ENCODE measurements at places on chromosomes 2 and 18.

DNA sequence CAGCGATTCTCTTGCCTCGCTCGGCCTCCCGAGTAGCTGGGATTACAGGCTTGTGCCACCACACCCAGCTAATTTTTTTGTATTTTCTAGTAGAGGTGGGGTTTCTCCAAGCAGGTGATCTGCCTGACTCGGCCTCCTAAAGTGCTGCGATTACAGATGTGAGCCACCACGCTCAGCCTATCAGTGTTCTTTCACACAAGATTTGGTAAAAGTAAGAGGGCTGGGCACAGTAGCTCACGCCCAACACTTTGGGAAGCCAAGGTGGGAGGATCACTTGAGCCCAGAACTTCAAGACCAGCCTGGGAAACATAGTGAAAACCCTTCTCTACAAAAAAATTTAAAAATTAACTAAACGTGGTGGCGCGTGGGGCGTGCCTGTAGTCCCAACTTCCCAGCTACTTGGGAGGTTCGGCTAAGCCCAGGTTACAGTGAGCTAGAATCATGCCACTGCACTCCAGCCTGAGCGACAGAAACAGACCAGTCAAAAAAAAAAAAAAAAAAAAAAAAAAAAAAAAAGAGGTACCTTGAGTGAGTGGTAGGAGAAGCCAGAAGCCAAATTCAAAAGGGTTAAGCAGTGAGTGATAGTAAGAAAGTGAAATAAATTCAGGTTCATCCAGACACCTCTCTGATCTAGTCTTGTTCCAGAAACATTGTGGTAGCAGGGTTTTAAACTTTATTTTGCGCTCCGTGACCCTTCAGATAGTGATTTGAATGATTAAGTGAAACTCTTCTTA lies 981 bp downstream of the MRPL53 start:
- DNase-seq: no peak

DNA sequence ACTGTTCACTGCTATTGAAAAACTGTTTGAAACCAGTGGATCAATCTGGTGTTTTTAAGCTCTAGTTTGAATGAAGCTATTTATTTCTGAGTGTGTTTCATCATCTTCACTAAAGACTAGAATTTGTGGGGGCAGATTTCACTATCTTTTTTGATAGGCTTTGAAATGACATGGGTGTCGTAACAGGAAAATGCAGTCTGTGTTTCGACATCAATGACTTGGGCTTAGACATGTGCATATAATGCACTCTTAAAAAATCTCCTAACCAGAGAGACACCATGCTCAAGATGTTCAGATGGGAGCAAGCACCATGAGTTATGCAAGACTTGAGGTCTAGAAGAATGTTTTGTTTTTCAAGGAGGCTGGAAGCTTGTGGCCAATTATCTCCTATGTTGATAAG lies 221.6 kb downstream of the GPD2 start:
- no peak for DNase-seq

- DNase-seq: no peak
Observed at GRCh38 chr2:173831312-173832229, 133.6 kb downstream of the SP3 start.

GRCh38 chr2:71531522-71532047 lies 78.2 kb downstream of the DYSF start:
- no peak for DNase-seq

DNA sequence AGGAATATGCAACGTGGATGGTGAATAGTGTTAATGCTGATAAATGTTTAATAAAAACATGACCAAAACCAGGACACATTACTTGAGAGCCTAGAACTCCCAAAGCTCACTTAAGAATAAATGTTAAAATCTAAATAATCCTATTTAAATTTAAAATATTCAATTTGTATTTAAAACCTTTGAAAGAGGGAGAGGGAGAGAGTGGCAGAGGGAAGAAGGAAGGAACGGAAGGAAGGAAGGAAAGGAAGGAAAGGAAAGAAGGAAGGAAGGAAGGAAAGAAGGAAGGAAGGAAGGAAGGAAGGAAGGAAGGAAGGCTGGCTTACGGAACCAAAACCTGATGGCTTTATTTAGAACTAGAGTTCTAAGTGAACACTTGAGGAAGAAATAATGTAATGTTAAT lies 324.1 kb upstream of the SYT4 start:
- DNase-seq: no peak

DNA sequence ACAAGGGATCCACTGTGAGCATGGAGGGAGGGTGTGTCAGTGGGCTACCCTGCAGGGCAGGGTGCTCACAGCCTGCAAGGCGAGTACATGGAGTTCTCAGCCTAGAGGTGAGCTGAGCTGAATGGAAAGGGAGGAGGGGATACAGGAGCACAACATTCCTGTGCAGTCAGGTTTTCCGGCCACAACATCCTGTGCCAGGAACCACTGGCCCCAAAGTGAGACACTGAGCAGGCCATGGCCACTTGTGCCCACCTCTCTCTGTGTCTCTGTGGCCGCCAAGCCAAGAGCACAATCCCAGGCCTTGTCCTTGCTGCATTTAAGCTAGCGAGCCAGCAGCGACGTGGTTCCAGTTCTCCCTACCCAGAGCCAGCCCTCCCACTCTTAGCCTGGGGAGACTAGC lies 6.1 kb downstream of the DOK1 start:
- DNase-seq: no peak

DNA sequence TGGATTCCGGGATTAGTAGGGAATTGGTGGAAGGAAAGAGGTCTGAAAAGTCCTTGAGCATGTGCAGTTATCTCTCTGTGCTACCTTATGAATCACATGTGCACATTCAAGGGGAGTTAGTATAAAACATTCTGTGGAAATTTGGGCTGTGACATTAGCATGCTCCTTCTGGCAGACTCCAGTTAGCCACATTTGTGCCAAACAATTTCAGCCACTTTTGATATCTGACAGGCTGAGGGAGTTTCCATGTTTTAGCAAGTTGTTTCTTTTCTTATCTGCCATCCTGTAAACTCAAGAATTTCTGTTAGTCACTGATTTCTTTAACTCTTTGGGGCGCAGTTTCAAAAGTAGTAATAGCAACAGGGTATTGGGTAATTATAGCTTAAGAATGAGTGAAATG lies 28.3 kb upstream of the GYPC start:
- no peak for DNase-seq

DNA sequence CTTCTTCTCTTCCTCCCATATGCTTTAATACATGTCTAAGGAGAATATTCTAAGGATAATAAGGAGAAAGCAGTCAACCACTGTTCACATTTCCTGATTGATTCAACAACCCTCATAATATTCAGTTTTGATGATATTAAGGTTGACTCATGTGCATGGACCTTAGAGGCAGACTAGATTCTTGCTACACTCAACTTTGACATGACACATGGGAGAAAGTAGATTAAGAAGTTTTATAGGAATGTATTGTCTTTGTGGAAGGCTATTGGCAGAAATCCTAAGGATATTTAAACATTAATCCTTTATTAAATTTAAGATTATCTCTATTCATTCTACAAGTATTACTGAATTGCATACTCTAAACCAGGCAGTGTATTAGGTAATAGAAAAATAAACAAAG lies 309.1 kb upstream of the CYRIA start:
- DNase-seq: no peak

- DNase-seq: no peak
Observed at GRCh38 chr2:194661431-194661830, 995.6 kb upstream of the SLC39A10 start.

DNA sequence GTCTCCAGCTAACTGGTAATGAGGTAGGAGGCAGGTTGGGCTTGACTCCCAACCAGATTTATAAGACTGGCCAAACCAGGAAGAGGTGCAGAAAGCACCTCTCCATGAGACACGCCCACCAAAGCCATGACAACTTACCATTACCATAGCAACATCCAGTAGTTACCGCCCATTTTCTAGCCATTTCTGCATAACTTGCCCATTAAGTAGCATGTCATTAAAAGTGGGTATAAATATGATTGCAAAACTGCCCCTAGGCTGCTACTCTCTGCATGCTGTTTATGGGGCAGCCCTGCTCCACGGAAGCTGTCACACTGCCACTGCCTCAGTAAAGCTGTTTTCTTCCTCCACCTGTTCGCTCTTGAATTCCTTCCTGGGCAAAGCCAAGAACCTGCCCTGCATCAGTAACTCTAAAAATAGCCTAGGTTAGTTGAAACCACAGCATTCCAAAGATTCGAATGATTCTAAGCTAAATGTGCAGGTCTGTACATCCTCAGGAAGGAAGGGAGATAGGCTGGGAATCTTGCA lies 131.9 kb downstream of the ATL2 start:
- DNase-seq: no peak

DNA sequence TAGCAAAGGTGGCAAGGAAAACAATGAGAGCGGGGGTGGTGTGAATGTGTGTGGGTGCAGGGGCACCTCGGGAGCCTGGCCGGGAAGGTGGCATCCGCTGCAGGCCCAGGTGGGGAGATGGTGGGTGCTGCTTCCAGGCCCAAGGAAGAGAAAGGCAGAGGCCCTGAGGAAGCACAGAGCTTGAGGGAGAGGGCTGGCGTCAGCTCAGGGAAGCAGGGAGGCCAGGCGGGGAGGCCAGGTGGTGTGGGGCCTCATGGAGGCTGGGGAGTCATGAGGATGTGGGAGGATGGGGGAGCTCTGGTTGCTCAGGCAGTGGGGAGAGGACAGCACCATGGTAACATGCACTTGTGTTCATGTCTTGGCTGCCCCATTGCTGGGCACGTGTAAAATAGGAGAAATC lies 43.3 kb downstream of the AGAP1 start:
- no peak for DNase-seq

GRCh38 chr2:47187069-47187468 lies 32.0 kb upstream of the STPG4 start:
- no peak for DNase-seq

GRCh38 chr18:48613589-48614404 lies 75.0 kb downstream of the CTIF start:
- no peak for DNase-seq

DNA sequence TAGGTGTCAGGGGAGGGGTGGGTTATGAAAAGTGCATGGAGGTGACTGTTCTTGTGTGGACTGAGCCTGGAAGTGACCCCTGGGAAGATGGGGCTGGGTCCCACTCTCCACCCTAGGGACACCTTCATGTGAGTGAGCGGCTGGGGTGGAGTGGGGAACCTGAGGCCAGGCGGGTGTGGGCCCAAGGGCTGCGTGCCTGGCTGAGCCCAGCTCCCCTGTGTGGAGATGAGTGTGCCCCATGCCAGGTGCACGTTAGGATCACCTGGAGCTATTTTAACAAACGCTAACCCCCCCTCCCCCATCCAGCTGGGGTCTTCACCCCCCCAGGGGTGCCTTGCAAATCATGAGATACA lies 26.5 kb downstream of the ZAP70 start:
- DNase-seq: no peak

DNA sequence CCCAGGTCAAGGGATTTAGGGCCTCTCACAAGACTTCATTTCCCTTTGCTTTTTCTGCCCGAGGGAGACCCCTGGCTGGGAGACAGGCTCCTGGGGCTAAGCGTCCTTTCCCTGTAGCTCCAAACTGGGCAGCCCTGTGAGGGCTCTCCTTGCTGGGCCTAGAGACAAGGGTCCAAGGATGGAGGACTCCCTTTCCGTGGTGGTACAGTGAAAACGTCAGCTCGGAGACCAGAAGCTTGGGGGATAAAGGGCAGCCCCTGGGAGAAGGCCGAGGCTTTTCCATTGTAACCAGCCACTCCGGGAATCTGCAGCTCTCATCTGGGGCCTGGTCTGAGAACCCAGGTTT lies 2.3 kb downstream of the SIX2 start:
- no peak for DNase-seq

DNA sequence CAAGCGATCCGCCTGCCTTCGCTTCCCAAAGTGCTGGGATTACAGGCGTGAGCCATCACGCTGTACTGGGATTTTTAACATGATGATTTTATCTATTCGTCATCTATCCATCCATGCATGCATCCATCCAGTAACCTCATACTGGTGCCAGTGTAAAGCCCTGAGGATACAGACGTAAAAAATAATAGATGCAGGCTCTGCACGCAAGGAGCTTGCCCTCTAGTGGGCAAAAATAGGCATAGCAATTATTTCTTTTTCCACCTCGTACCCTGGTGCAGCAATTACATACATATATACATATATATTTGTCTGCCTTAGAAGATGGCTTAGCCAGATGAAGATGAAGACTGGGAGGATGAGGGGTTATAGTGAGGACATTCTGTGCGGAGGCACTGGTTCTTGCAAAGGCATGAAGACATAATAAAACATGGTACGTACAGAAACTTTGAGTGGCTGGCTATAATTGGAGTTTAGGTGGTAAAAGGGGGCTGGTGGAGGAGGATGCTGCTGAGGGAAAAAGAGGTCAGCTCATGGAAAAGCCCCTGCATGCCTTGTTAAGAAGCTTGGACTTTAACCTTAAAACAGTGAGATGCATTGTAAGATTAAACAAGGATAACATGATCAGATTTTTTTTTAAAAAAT lies 19.6 kb upstream of the RPIA start:
- no peak for DNase-seq

- no peak for DNase-seq
Observed at GRCh38 chr2:232485757-232486557, 1.7 kb downstream of the ECEL1 start.

GRCh38 chr2:121442889-121443288 lies 87.8 kb upstream of the RNU4ATAC start:
- DNase-seq: no peak

DNA sequence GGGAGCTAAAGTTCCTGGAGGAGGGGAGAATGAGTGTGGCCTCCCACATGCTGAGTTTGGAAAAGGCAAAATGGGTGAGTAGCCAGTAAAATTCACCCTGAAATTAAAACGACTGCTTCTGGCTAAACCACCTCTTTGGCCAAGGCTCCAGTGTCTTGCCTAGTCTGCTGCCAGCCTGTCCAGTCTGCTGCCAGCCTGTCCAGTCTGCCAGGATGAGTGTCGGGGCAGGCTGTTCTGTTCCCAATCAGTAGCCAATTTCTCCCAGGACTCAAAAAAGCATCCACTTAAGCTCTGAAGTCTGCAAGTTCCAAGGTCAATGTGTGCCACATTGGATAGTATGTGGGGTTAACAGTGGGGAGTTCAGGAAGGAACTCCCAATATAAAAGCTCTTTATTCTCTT lies 134.6 kb upstream of the KLHL29 start:
- DNase-seq: no peak

- DNase-seq: no peak
Observed at GRCh38 chr2:26139269-26140183, 33.4 kb upstream of the GAREM2 start.

Measured in stimulated activated CD4-positive, alpha-beta T cell treated with anti-CD3 and anti-CD28 coated beads, Interleukin-1b, Interleukin-23, amount 100 ng/mL, for 4 hours (primary cell).